ENCODE measurements at places on chromosomes 3 and 15. TPM values are rescaled to one million over a fixed set of nuclear protein-coding genes. Genes with fewer than 3 reads are reported as not detected.
A peak's percentile ranks its signal among the peaks of the same experiment; 100 is the strongest.

- no peaks in the 10 kb centered on the region for H3K27me3 ChIP-seq
- H3K27ac ChIP-seq, result no peak overlapping the region
- H3K4me1 ChIP-seq, result peaks cover 22% of the 10 kb centered on the region
- no peaks in the 10 kb centered on the region for H3K36me3 ChIP-seq
Observed at GRCh38 chr15:74042603-74043424, 39.5 kb downstream of the GOLGA6A start.

- H3K36me3 ChIP-seq, result no peaks in the 10 kb centered on the region
- H3K4me3 ChIP-seq, result no peak overlapping the region
- H3K4me1 ChIP-seq, result peaks cover 16% of the 10 kb centered on the region
- H3K27ac ChIP-seq, result no peak overlapping the region
Observed at GRCh38 chr15:70479785-70480184, 283.6 kb downstream of the UACA start.

- H3K27ac ChIP-seq, result no peak overlapping the region
- H3K36me3 ChIP-seq, result no peaks in the 10 kb centered on the region
- no peaks in the 10 kb centered on the region for H3K27me3 ChIP-seq
- H3K4me1 ChIP-seq, result no peaks in the 10 kb centered on the region
- no peak for DNase-seq
Observed at GRCh38 chr15:87340370-87340769, 916.2 kb downstream of the NTRK3 start.

GRCh38 chr15:72827226-72827625 is 43.7 kb upstream of the ADPGK start:
- no peak for DNase-seq
- H3K36me3 ChIP-seq, result no peaks in the 10 kb centered on the region
- no peaks in the 10 kb centered on the region for H3K27me3 ChIP-seq

DNA sequence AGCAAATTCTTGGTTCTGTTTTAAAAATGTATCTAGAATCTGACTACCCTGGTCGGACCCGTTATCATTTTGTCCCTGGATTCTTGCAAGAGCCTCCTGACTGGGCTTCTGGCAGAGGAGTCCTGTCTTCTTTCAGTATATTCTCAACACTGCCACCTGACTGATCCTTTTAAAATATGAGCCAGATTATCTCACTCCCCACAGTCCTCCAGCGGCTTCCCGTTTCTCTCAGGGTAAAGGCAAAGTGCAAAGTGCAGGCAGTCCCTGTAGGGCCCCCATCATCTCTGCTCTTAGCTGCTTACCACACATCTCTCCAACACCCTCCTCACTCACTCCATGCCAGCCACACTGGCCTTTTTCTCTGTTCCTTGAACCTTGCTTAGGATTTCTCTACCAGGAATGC is 28.4 kb downstream of the CRTC3 start:
- DNase-seq, result peak; percentile 28
- H3K4me3 ChIP-seq, result no peak overlapping the region
- peak overlapping the region; percentile 94 for H3K27ac ChIP-seq
- no peaks in the 10 kb centered on the region for H3K27me3 ChIP-seq
- peaks cover 46% of the 10 kb centered on the region for H3K4me1 ChIP-seq

GRCh38 chr3:14949126-14949525 is 1.7 kb downstream of the NR2C2 start:
- peaks cover 24% of the 10 kb centered on the region for H3K36me3 ChIP-seq
- peak overlapping the region; percentile 54 for H3K27ac ChIP-seq
- no peak for DNase-seq
- H3K27me3 ChIP-seq, result no peaks in the 10 kb centered on the region
- peaks cover 18% of the 10 kb centered on the region for H3K4me1 ChIP-seq

DNA sequence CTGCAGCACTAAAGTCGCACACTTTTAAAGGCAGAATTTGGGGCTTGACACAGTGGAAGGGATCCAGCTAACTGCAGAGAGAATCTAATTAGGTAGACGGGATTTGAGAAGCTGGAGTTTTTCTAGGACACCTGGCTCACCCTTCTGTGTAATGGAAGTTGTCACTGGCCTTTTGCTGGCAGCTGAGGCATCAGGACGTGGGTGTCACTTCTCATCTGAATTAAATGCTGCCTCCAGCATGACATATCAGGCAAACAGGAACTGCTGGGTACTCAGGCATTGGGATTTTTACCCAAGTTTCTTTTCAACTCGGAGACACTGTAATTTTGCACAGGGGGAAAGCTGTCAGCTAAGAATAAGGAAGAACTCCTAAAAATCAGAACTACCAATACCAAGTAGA is 861.9 kb upstream of the ARPP21 start:
- H3K27me3 ChIP-seq, result no peaks in the 10 kb centered on the region
- no peaks in the 10 kb centered on the region for H3K4me1 ChIP-seq
- no peak overlapping the region for H3K4me3 ChIP-seq
- H3K36me3 ChIP-seq, result no peaks in the 10 kb centered on the region
- no peak for DNase-seq

DNA sequence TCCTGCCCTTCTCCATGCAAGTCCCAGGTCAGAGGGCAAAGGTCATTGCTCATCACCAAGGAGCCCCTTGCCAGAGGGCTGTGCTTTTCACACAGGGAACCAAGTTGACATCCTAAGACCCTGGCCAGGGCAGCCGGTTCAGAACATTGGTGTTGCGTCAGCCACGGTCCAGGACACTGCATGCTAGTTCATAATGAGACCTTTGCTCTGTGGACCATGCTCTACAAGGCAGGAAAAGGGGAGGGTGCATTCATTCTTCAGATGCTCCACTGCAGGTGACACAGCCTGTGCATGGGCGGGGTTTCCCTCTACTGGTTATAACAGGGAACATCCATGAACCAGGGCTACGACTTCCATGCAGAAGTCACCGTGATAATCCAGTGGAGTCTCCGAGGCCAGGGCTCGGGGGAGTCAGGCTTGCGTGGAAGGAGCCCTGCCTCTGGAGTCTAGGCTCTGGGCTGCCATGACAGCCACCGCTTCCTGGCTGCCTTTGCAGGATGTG is 81.6 kb downstream of the OCA2 start:
- H3K4me3 ChIP-seq, result no peak overlapping the region
- DNase-seq, result peak; percentile 52
- H3K27me3 ChIP-seq, result no peaks in the 10 kb centered on the region

GRCh38 chr3:50478051-50478450 is 25.4 kb downstream of the CACNA2D2 start:
- no peaks in the 10 kb centered on the region for H3K36me3 ChIP-seq
- DNase-seq, result no peak
- H3K4me3 ChIP-seq, result no peak overlapping the region
- H3K27me3 ChIP-seq, result no peaks in the 10 kb centered on the region
- no peak overlapping the region for H3K27ac ChIP-seq

DNA sequence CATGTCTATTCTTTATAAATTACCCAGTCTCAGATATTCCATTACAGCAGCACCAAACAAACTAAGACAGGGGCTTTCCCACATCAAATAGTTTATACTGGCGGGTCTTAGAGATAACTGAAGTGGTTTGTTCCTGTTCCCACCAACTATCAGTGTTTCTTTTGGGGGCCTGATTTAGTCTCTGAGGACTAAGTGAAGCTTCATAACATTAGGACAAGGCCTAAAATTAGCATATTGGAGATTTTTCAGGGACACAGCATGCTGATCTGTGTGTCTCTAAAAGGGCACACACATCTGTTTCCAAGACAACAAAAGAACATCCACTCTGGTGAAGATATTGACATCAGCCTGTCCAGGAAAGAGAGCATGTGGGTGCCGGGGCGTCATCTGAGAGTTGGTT is 72.6 kb upstream of the SEMA6D start:
- no peak for DNase-seq
- peaks cover 8% of the 10 kb centered on the region for H3K27me3 ChIP-seq
- H3K27ac ChIP-seq, result no peak overlapping the region

- peak; percentile 24 for DNase-seq
- no peak overlapping the region for H3K4me3 ChIP-seq
- no peak overlapping the region for H3K27ac ChIP-seq
- H3K36me3 ChIP-seq, result no peaks in the 10 kb centered on the region
Observed at GRCh38 chr3:61357902-61358301, 106.7 kb upstream of the FHIT start.

- H3K4me1 ChIP-seq, result peaks cover 2% of the 10 kb centered on the region
- no peak for DNase-seq
- H3K4me3 ChIP-seq, result no peak overlapping the region
- H3K27ac ChIP-seq, result no peak overlapping the region
Observed at GRCh38 chr3:107994181-107994580, 96.7 kb downstream of the CD47 start.

- peaks cover 31% of the 10 kb centered on the region for H3K4me1 ChIP-seq
- DNase-seq, result no peak
- H3K27ac ChIP-seq, result peak overlapping the region; percentile 95
- no peaks in the 10 kb centered on the region for H3K36me3 ChIP-seq
- H3K27me3 ChIP-seq, result no peaks in the 10 kb centered on the region
Observed at GRCh38 chr15:66881173-66881905, 179.3 kb downstream of the SMAD6 start.

DNA sequence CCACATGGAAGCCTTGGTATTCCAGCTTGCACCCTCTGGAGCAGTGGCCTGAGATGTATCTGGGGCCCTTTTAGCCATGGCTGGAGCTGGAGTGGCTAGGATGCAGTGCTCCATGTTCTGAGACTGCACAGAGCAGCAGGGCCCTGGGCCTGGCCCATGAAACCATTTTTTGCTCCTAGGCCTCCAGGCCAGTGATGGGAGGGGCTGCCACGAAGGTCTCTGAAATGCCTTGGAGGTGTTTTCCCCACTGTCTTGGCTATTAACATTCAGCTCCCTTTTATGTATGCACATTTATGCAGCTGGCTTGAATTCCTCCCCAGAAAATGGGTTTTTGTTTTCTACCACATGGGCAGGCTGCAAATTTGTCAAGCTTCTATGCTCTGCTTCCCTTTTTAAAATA is 43.0 kb upstream of the MYRIP start:
- H3K27me3 ChIP-seq, result no peaks in the 10 kb centered on the region
- no peak overlapping the region for H3K4me3 ChIP-seq
- no peaks in the 10 kb centered on the region for H3K36me3 ChIP-seq
- H3K4me1 ChIP-seq, result no peaks in the 10 kb centered on the region

- no peak overlapping the region for H3K27ac ChIP-seq
- DNase-seq, result no peak
- peaks cover 3% of the 10 kb centered on the region for H3K4me1 ChIP-seq
Observed at GRCh38 chr3:192920411-192920810, 2.8 kb upstream of the MB21D2 start.

GRCh38 chr3:126571078-126571477 is 12.3 kb upstream of the C3orf22 start:
- no peak overlapping the region for H3K4me3 ChIP-seq
- no peak overlapping the region for H3K27ac ChIP-seq
- no peaks in the 10 kb centered on the region for H3K4me1 ChIP-seq
- H3K36me3 ChIP-seq, result no peaks in the 10 kb centered on the region

DNA sequence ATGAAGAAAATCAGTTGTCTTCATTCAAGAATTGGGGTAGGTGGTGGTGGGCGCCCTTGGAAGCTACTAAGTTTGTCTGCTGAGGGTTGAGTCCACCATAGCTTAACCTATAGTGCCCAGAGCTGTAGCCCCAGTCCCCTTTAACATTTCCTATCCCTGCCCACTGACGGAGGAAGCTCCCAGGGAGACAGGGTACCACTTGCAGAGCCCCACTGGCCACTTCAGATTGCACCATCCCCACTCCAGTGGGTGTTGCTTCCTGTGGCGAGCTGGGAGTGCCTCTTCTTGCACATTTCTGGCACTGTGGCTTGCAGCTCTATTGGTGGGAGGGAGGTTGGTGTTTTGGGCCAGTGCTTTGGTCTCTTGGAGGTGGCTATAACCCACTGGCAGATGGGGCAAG is 2.7 kb downstream of the PXYLP1 start:
- peaks cover 47% of the 10 kb centered on the region for H3K4me1 ChIP-seq
- no peaks in the 10 kb centered on the region for H3K27me3 ChIP-seq
- no peaks in the 10 kb centered on the region for H3K36me3 ChIP-seq
- DNase-seq, result no peak
- H3K4me3 ChIP-seq, result no peak overlapping the region

DNA sequence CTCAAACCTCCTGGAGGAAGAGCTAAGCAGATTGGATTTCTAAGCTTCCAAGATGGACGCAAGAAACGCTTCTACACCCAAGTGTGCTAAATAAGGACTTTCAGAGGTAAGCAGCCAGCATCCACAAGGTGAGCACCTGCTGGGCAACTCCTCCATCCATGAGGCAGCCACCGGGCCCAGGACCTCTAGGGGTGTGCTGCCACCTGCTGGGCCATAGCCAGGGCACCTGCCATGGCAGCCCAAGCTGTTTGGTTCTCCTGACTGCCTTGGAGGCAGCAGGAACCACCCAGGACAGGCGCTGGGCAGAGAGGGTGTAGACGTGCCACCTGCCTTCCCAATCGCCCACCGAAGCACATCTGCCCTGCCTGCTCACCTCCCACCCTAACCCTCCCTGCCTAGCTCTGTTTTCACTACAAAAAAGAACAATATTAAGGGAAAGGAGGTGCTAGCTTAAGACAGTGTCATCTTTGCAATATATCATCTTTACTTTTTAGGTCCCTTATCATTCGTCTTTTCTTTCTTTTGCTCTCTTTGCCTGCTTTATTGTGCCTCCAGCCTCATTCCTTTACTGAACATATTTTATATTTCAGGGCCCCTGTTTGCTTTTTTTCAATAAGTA is 12.9 kb downstream of the C15orf62 start:
- H3K4me3 ChIP-seq, result no peak overlapping the region
- H3K4me1 ChIP-seq, result peaks cover 2% of the 10 kb centered on the region
- DNase-seq, result peak; percentile 81
- peaks cover 5% of the 10 kb centered on the region for H3K36me3 ChIP-seq

- no peak overlapping the region for H3K27ac ChIP-seq
- H3K4me1 ChIP-seq, result no peaks in the 10 kb centered on the region
- no peak overlapping the region for H3K4me3 ChIP-seq
- peaks cover 25% of the 10 kb centered on the region for H3K36me3 ChIP-seq
- DNase-seq, result no peak
- H3K27me3 ChIP-seq, result no peaks in the 10 kb centered on the region
Observed at GRCh38 chr3:78689378-78689777, 1078.4 kb downstream of the ROBO1 start.

DNA sequence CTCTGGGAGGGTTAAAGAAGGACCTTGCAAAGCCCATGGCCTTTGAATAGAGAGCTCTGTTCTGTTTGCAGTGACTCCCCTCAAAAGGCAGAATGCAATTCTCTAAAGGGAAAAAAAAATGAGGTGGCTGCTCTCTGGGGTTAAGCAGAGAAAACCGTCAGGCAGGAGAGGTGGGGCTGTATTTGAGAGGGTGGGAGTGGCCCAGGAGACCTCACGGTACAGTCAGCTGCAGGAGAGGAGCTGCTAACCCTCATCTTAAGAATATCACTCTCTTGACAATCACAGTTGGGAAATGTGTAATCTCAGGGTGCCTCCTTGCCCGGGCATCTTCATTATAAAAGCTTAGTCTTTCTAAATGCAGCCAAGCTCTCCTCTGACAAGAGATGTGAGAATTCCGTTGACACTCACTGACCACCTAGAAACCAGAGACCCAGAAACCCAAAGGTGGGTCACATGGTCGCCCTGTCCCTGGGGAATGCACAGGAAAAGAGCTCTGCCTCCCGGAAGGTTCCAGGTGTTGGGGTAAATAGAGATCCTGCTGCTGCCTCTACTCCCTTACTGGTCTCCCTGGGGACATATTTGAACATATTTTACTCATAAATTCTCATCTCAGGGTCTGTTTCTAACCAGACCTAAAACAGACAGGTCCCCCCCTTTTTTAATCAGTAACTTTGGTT is 159.1 kb upstream of the CTDSPL start:
- H3K36me3 ChIP-seq, result no peaks in the 10 kb centered on the region
- no peaks in the 10 kb centered on the region for H3K4me1 ChIP-seq
- peak overlapping the region; percentile 94 for H3K27ac ChIP-seq
- no peaks in the 10 kb centered on the region for H3K27me3 ChIP-seq

The BCL2A1 gene
- polyA plus RNA-seq, result 0.16 TPM

The CDCP1 gene
- 2.7 TPM for polyA plus RNA-seq

The HRG gene
- polyA plus RNA-seq, result not detected

The AHSG gene
- polyA plus RNA-seq, result not detected

The ILDR1 gene
- 0.05 TPM for polyA plus RNA-seq

The NTRK3 gene
- 3.1 TPM for polyA plus RNA-seq

All from SK-N-SH (cell line).